Renal cortical epithelial cell (primary cell): ENCODE measurements at places on chromosomes 7 and 10. TPM values are rescaled to one million over a fixed set of nuclear protein-coding genes. Genes with fewer than 3 reads are reported as not detected.

- DNase-seq: no peak
These were observed 68.4 kb downstream of the TCERG1L start for GRCh38 chr10:131243076-131243475.

GRCh38 chr10:13340626-13341376 is 7.3 kb downstream of the SEPHS1 start:
- DNase-seq: no peak

DNA sequence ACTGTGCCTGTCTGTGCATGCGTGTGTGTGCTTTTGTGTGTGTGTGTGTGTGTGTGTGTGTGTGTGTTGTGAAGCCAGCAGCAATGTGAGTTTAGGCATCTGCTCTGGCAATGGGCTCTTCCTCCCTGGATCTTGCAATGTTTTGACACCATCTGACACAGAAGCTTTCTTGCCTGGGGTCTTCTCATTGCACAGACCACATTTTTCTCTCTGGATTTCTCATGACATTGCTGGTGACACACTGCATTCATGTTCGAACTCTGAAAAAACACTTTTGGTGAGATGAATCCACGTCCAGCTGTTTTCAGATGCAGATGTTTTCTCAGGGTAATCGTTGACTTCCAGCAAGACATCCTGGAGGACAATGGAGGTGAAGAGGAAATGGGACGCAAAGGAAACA is 63.0 kb upstream of the FZD8 start:
- no peak for DNase-seq

- no peak for DNase-seq
These were observed 111.1 kb downstream of the RNF216 start for GRCh38 chr7:5670183-5670935.

GRCh38 chr7:2048006-2048405 is 184.7 kb downstream of the MAD1L1 start:
- DNase-seq: no peak

Gene OR2A1
- 0.05 TPM in 1 of 2 replicates, not detected in the other for total RNA-seq

Gene KLF14
- total RNA-seq: 0.05 TPM in 1 of 2 replicates, not detected in the other

Gene SPAM1
- total RNA-seq: not detected in 2 replicates
